Myometrial cell (primary cell): ENCODE measurements at places on chromosomes 3 and 15. TPM values are rescaled to one million over a fixed set of nuclear protein-coding genes. Genes with fewer than 3 reads are reported as not detected.

DGKG gene
- under 0.01 and 1.1 TPM in 2 replicates for total RNA-seq

STAC gene
- 0.18 and 1.2 TPM in 2 replicates for total RNA-seq

ZFAND6 gene
- 96.6 and 129 TPM in 2 replicates for total RNA-seq

BOC gene
- 12.2 and 15.0 TPM in 2 replicates for total RNA-seq

GUCA1C gene
- not detected in 2 replicates for total RNA-seq

IL5RA gene
- total RNA-seq, result not detected in 2 replicates

PCSK6 gene
- total RNA-seq, result not detected in 2 replicates

CPLX3 gene
- not detected in 2 replicates for total RNA-seq

ZNF860 gene
- 0.29 and 0.53 TPM in 2 replicates for total RNA-seq

ZNF620 gene
- total RNA-seq, result 0.18 and 0.29 TPM in 2 replicates

HESX1 gene
- not detected in 2 replicates for total RNA-seq

GHRL gene
- not detected in 2 replicates for total RNA-seq
